ENCODE measurements at places on chromosomes 1 and 21.

GRCh38 chr1:232249861-232250777, 379.8 kb downstream of the SIPA1L2 start:
- no peak for DNase-seq

- no peak for DNase-seq
These were observed 2.0 kb downstream of the CAPN9 start for GRCh38 chr1:230749150-230749549.

GRCh38 chr1:107315652-107316051, 174.8 kb downstream of the NTNG1 start:
- no peak for DNase-seq

GRCh38 chr1:68313735-68314134, 81.4 kb upstream of the WLS start:
- no peak for DNase-seq

- no peak for DNase-seq
These were observed 8.3 kb upstream of the C1orf167 start for GRCh38 chr1:11753555-11754208.

DNA sequence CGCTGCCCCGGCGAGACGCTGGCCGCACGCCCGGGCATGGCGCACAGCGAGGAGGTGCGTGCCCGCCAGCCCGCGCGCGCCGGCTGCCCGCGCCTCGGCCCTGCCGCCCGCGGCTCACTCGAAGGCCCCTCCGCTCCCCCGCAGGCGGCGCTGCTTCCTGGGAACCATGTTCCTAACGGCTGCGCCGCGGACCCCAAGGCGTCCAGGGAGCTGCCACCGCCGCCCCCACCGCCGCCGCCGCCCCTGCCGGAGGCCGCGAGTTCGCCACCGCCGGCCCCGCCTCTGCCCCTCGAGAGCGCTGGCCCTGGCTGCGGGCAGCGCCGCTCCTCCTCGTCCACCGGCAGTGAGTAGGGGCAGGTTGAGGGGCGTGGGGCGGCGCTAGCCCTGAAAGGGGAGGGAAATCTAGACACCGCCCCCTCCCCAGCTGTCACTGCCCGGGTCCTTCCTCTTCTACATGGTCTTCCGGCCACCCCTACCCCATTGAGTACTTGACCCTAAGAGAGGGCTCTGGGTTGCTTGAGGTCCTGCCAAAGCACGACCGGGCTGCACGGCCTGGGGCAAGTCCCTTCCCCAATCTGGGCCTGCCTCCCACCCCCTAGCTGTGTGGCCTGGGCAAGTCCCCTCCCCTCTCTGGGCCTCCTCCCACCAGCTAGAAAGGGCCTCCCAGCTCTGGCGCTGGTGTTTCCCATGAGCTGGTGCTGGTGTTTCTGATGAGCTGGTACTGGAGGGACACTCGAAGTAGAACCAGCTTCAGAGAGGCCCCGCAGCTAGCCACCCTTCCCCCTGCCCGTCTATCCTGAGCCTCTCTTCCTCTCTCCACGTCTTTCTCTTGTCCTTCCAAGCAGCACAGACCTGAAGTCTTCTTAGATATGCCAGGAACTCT, 17.0 kb downstream of the TNFRSF25 start:
- peak; percentile 44 for DNase-seq

DNA sequence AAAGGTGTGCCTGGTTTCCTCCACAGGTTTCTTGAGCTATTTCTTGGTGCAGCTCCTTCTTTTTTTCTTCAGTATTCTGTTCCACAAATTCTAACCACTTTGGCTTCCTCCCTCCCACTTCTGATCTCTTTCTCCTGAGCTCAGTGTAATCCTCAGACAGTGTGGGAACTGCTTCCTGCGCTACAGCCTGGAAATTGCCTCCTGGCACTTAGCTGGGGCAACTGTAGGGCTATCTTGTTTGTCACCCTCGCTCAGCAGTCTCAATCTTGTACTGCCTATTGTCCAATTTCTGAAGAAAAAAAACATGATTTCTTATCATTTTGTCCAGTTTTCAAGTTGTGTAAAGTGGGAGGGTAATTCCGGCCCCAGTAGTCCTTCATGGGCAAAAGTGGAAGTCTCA, 24.0 kb upstream of the GALNT2 start:
- DNase-seq, result no peak

DNA sequence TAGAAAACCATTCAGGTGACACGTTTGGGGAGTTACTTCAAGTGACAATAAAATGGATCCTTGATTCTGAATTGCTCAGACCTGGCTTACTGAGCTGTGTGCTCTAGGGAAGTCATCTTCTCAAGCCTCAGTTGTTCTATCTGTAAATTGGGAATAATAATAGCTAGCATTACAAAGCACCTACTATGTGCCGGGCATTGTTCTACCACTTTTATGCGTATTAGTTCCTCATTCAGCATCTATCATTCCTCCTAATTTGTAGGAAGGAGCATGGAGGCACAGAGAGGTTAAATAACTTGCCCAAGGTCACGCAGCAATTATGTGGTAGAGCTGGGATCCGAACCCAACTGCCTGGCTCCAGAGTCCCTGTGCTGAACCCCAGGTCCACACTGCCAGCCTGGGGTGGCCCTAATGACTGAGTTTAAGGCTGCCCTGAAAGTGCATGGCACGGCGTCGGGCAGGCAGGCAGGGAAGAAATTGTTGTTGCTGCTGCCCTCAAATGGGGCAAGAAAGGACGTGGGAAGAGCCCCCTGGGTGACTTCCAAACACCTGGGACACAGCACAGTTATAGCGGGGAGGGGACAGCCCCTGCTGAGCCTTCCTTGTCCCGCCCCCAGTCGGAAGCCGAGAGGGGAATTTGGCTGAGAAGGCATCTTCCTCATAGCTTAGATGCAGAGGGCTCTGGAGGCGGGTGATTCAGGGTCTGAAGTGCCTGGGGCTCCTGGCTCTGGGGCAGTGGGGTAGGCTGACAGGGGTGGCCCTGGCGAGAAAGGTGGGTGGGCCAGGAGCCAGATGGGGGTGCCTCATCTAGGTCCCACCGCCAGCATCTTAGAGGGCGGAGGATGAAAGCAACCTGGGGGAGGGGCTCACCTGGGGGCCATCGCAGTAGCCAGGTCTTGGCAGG, 86.5 kb upstream of the IFFO2 start:
- DNase-seq, result no peak

GRCh38 chr1:89171067-89171438, 4.8 kb downstream of the GBP7 start:
- DNase-seq, result no peak

DNA sequence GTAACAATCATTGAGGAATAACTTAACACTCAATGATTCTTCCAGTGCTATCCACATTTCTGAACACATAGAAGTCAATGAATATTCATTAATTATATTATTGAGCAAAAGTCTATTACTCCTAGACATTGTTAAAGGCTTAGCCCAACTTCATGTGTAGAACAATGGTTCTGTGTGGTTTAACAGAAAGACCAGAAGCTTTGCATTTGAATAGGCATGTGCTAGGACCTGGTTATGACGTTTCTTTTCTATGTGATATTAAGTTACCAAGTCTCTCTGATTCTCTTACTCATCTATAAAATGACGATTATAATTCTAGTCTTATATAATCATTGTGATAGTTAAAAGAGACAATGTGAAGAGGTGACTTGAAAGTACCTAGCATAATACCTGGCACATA, 5.2 kb downstream of the NTMT2 start:
- no peak for DNase-seq

DNA sequence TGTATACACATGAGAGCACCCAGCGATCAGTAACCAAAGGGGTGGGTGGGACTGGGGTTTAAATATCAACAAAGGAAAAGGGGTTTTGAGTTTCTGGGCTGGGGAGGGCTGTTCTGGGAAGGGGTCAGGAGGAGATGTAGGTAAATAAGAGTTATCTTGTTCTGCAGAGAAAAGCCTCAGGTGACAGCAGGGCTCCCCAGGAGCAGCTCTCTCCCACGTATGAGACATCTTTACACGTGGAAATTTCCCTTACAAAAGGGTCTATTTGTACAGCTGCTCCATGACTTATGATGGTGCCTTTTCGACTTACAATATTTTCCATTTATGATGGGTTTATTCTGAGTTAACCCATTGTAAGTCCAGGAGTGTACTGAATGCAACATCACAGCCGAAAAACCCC, 16.3 kb upstream of the PADI2 start:
- no peak for DNase-seq

- no peak for DNase-seq
These were observed 29.5 kb upstream of the CBR3 start for GRCh38 chr21:36105327-36105842.

DNA sequence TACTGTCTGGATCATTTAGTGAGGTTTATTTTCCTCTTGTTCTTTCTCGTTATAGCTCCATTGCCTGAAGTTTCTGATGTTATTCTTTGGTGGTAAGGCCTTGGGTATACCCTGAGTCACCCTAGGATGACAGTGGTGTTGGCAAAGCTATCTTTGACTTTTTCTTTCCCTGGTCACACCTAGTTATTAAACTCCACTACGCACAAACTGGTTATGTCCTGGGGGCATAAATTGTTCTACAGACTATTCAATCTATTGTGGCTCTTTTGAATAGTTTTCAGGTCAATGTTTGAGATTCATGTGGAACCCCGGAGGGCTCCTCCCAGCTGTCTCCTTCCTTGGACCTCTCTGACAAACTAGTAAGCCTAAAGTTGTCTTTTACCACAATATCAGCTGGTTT, 157.7 kb downstream of the SLC35F3 start:
- DNase-seq, result no peak

GRCh38 chr1:178031856-178032320, 62.0 kb upstream of the RASAL2 start:
- peak; percentile 6 for DNase-seq

- no peak for DNase-seq
These were observed 717.5 kb downstream of the RWDD3 start for GRCh38 chr1:95951371-95952102.

DNA sequence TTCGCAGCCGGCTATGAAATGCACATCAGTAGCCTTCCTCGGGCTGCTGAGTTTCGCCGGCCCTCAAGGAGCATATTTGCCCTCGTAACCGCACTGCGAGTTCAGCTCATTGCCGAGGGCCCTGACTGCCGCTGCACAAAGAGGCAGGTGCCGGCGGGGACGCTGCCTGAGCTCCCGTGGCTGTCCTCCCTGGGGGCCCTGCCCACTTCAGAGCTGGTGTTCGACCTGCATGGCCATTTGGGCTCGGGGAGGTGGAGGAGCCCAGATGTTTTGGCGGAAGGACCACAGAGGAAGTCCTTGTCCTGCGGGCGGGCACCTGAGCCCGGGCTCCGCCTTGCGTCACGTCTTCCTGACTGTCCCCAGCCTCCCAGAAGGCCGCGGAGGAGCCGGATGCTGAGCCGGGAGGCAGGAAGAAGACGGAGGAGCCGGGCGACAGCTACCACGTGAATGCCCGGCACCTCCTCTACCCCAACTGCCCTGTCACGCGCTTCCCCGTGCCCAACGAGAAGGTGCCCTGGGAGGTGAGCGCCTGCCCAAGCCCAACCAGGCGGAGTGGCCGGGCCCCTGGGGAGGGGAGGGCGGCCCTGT, 29.9 kb upstream of the LRRC3 start:
- peak; percentile 2 for DNase-seq

DNA sequence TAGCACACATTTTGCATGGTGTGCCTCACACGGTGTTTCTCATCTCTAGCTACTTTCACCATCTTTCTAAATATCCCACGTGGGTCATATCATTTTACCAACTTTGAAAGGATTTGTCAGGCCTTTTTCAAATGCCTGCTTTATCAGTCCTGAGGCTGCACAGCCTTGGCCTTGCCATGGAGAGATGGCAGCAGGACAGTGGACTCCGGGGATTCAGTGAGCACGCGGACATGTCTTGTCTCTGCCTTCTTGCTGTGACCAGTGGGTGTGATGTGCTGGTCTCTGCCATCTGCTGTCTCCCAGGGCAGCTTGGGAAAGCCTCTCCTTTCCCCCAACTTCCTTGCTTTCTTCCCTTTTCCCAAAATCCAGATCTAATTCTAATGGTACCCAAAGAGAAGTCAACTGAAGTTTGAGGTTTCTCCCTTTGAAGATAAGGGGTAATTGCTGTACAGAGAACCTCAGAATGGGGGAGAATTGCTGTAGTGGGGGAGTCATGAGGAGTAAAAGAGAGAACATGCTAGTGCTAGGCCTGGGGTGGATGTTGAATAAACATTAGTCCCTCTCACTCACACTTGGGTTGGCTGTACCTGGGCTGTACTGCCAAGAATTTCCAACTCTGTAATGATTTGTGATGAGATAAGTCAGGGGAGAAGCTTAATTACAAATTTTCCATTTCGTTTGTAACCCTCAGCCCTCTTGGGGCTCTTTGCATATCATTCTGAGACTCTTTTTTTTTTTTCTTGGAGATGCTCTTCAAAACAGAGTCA, 99.5 kb downstream of the GALNT2 start:
- DNase-seq, result no peak

GRCh38 chr1:162136760-162137159, 67.3 kb downstream of the NOS1AP start:
- DNase-seq, result no peak

- DNase-seq, result no peak
These were observed 1.6 kb downstream of the CD84 start for GRCh38 chr1:160577671-160578070.

- DNase-seq, result peak; percentile 77
These were observed 1.6 kb downstream of the SPEN start for GRCh38 chr1:15848929-15849774.

DNA sequence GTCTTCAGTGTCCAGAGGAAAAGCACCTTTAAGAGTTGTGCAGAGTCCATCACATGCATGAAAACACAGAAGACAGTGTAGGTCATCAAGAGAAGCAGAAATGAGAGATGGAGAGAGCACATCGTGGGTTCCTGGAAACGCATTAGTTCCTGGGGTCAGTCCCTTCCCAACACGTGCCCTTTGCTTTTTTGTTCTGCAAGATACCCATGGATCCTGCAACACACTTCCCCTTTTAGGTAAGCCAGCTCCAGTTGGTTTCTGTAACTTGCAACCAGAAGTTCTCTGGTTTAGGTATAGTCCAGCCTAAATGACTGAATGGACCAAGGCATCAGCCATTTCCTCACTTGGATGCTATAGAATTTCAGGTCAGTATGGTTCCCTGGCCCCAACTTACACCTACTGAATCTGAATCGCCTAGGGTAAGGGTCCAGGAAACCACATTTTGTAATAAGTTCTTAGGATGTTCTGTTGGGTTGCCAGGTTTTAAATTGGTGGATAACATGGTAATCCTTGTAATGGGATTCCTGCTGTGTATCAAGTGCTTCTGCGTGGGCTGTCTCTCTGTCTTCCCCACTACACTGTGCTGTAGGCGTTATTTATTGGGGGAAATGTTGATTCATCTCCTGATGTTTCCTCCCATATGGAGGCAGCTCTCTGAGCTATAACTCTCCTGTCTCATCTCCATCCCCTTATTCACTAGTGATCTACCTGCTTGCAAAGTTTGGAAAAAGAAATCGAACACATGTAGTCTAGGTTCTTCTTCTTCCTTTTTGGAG, 230.6 kb downstream of the TNR start:
- DNase-seq, result no peak

DNA sequence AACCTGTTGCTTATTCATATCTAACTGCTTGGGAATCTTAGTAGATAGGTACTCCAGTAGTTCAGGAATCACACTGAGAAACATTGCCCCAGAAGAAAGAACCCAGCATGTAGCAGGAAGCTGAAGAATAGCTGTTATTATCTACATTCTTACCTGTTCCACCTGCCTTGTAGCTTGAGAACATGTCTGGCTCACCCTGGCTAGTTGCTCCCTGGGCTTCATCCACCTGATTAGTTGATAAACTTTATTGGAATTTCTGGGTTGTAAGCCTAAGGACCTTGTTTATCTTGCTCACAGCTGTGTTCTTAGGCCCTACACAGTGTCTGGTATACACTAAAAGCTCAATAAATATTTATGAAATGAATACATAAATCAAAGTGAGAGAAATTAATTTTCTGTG, 106.3 kb upstream of the DMRTA2 start:
- DNase-seq, result no peak

GRCh38 chr1:41776891-41777441, 141.8 kb downstream of the HIVEP3 start:
- no peak for DNase-seq

Data from CD4-positive, alpha-beta T cell treated with Interleukin-10 for 1 hour (primary cell).